ENCODE measurements at places on chromosomes 3 and 15.

DNA sequence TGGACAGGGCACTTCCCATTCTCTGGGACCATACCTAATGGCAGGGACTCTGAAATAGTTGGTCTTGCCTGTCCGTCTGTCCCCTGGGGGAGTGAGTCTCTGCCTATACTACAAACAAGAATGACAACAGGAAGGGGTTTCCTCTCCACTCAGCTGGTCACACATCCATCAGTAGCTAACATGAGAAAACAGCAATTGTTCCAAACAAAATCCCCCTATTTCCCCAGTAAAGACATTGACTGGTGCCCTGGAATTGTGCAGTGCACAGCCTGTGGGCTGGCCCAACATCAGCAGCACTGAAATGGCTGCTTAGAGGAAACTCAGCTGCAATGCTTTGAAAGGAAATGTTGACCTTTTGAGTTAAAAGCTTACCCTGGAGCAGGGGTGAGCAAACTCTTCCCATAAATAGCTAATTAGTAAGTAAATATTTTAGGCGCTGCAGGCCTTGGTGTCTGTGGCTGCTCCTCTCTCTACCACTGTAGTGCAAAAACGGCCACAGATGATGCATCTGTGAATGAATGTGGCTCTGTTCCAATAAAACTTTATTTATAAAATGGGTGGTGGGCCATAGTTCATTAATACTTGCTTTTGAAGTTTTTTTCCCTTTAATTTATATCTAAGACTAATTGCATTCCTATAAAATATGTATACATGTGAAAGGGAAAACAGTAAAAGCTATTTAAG, 174.3 kb downstream of the KLF13 start:
- DNase-seq: no peak

- DNase-seq: no peak
Measured at GRCh38 chr15:74529921-74530320, 11.1 kb upstream of the ARID3B start.

DNA sequence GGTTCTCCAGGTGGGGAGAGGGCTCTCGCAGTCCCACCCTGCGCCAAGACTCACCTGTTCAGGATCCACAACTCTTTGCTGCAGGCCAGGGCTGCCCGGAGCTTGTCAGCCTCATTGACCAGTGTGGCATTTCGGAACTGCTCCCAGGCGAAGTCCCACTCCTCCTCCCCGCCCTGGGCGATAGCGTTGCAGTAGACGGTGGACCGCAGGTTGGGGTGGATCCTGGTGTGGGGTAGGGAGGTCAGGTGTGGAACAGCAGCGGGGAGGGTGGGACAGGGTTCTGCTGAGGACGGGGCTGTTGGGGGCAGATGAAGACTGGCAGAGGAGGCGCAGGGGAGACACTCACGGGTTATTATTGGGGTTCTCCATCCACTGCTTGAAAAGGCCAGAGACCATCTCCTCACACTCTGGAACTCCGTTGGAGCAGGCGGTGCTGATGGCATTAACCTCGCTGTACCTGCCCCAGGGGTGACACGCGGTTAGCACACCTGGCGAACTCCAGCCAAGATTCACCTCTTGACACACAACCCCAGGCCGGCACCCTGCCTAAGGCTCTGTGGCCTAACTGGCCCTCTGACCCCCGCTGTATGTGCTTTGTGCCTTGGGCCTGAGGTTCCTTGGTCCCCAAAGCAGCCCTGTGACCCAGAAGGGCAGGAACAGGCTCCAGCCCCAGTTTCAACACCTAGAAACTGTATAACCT, 16.1 kb downstream of the MESP2 start:
- no peak for DNase-seq

- no peak for DNase-seq
Measured at GRCh38 chr3:190097617-190098016, 23.1 kb downstream of the P3H2 start.

GRCh38 chr3:18806633-18807032, 341.7 kb upstream of the KCNH8 start:
- no peak for DNase-seq

DNA sequence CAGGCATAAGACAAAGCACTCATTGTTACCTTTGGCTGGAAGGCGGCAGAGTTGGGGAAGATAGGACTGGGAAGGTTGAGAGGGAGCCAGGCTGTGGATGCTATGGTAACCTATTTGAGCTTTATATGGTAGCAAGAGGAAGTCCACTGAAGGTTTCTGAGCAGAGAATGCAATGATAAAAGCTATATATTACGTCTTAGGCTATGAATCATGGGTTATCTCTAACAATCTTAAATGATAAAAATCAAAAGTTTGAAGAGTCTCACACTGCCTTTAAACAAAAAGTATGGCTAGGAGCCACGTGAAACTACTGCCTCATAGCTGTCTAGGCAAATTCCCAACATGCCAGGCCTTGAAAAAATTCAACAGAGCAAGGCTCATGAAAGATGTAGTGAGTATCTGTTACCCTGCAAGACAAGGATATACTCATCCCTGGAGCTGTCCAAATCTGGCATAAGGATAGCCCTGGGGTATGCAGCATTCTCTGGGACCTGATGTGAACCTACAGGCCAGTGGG, 4.1 kb downstream of the P3H2 start:
- DNase-seq: no peak

DNA sequence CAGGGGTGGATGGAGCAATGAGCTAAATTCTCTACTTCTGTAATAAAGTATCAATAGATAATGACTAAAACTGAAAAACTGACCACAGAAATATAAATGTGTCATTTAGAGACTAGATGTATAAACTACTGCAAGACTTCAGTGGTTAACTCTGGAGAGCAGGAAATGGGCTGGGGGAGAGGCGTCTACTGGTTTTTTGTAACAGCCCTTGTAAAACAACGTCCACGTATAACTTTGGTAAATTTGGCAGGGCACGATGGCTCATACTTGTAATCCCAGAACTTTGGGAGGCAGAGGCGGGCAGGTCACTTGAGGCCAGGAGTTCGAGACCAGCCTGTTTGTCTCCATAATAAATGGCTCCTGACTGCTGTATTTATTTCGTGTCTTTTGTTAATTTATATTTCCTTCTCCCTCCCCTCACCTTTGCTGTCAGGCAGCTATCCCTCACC, 12.5 kb downstream of the RAB27A start:
- peak; percentile 52 for DNase-seq

DNA sequence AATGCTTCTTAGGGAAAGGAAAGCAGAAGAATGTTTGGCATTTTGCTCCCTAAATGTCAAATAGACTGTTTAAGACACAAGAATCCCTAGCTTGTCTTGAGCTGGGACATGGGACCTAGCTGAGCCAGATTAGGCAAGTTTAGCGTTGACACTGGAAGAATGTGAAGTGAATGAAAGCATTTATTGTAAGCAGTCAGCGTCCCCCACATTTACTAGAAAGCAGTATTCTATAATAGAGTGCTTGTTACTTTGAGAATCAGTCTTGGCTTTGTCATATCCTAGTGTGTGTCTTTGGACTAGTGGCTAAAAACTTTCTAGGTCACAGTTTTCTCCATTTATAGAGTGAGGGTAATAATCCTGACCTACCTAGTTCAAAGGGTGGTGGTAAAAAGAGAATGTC, 161.6 kb downstream of the ADAMTSL3 start:
- no peak for DNase-seq

DNA sequence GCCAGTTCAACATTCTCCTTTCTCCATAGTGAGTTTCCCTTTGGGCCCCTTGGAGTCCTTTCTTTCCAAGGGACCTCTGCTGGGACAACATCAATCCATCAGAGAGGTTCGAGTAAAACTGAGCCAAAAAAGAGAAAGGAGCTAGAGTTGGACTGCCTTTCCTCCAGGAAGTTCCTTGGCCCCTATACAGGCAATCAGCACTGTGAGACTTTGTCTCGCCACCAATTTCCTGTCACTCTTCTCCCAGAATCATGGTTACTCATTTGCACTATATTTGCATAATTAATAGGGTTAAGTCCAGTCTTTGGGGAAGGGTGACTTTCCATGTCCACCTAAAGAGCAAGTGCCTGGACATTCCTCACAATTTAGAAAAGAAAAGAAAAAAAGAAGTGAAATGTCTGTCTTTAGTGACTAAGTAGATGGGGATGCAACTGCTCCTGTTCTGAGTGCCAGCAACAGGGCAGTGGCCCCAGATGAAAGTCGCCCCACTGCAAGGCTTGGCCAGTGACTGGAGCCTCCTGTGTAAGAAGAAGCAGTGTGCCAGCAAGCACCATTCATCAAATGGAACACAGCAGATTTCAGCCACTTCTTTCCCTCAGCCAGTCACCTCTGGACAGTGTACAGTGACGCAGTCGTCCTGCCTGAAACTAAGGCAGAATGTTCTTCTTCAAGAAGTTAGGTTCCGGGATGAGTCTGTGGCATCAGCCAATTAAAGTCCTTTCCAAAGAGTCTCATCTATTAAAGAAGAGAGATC, 91.6 kb downstream of the FSIP1 start:
- no peak for DNase-seq

DNA sequence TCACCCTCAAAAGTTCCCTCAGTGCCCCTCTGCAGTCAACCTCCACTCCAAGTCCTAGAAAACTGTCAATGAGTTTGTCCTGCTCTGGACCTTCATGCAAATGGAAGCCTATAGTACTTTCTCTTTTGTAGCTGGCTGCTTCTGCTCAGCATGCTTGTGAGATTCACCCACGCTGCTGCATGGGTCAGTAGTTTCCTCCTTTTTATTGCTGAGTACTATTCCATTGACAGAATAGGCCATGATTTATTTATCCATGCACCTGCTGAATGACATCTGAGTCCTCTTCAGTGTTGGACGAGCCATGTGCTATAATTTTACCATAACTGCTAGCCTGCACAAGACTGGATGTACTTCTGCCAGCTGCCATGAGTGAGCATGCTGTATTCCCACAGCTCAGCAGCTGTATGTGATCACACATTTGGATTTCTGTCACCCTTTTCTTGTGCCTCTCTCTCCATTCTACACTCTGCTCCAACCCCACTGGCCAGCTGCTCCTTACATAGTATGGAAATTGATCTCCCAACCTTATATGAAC, 26.3 kb downstream of the CDCP1 start:
- no peak for DNase-seq

GRCh38 chr15:89419370-89419984, 76.9 kb downstream of the RHCG start:
- no peak for DNase-seq

GRCh38 chr3:112767177-112767576, 79.5 kb downstream of the CD200R1L start:
- no peak for DNase-seq

DNA sequence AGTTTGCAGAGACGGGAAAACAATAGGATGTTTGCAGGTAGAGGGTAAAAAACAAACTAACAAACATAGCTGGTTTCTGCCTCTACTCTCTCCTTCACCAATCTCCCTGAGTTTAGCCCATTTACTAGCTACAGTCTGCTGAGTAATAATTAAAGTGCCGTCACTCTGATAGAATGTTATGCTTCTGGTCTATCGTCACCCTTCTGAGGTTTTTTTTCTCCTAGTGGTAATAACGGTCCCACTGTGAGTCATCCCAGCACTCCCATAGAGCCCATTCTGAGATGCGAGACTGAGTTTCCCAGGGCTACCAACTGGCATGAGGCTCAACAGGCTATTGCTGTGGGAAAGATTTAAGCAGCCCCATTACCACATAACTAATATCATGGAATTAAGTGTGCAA, 56.4 kb downstream of the PLAAT1 start:
- DNase-seq: no peak

- DNase-seq: no peak
Measured at GRCh38 chr15:56942118-56942517, 23.7 kb downstream of the TCF12 start.

GRCh38 chr15:56732886-56733135, 498 bp downstream of the ZNF280D start:
- DNase-seq: no peak
